Activated CD4-positive, alpha-beta T cell treated with anti-CD3 and anti-CD28 coated beads, Interleukin-2, amount 50 U/mL, for 24 hours (primary cell): ENCODE measurements at places on chromosomes 7 and 10.

DNA sequence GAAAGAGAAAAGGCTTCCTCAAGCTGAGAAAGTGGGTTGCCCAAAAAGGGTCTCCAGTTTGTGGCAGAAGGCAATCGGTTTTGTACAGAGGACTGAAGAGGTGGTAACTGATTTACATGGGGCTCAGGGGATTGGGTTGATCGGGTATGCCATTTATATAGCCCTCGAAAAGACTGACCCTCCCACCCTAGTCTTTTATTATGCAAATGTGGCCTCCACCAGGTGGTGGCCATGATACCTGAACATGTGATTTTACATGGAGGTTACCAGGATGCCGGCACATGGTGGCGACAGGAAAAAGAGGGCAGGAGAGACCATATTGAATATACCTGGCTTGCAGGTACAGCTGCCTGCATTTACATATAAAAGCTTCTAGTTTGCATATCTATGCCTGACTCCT, 36.7 kb downstream of the ATE1 start:
- no peak for DNase-seq

DNA sequence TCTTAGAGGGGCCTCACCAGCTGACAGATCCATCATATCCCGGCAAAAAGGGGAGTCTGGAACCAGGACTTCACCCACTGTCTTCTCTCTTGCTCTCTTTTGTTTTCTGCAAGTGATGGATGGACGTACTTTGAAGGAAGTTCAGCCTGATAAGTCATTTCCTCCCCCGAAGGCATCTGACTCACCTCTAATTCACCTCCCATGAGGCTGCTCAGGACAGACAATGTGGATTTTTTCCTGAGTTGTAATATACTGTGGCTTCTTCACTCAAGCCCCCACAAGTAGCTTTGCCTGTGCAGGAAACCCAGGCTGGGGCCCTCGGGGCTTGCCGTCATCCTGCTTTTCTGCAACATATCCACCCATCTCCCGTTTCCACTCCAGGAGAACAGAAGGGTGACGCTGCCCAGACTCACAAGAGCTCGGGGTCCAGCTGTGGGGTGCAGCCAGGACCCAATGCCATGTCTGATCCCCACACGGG, 70.4 kb downstream of the ASB13 start:
- DNase-seq = no peak

DNA sequence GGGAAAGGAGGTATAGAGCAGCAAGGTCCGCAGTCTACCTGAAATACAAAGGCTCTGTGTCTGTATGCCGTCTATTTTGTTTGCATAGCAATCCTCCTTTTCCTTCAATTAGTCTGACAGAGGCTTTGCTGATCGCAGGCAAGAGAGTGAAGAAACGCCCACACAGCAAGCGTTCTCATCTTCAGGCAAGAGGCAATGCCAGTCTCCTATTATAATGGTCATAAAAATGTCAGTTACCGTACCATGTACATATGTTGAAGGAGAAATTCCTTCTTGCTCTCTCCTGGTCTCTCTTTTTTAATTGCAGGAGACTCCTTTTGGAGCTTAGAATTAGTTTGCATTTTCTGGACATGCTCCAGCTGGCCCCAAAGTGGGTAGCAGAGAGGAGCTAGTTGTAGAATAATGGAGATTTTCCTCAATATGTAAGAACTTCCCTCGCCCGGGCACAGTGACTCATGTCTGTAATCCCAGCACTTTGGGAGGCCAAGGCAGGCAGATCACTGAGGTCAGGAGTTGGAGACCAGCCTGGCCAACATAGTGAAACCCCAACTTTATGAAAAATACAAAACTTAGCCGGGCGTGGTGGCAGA, 139.5 kb downstream of the PFKFB3 start:
- no peak for DNase-seq

DNA sequence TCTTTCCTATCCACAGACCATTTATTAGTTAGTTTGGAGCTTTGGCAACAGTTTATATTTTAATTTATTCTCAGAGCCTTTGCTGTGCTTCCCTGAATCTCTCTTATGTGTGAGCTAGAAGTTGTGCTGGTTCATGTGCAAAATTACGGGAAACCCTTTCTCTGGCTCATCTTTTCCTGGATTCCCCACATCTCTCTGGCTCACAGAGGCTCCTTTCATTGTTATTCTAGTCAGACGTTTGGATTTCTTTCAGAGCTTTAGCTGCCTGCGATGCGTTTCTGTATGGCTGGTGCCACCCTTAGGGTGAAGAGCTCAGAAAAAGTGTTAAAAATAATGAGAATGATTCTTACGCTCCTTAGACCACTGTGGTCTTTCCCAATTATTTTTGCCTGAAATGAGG, 53.3 kb downstream of the TPST1 start:
- DNase-seq = no peak

- DNase-seq = no peak
Measured at GRCh38 chr10:101280511-101280910, 51.2 kb upstream of the LBX1 start.

- no peak for DNase-seq
Measured at GRCh38 chr10:43421201-43421507, 12.2 kb upstream of the HNRNPF start.

DNA sequence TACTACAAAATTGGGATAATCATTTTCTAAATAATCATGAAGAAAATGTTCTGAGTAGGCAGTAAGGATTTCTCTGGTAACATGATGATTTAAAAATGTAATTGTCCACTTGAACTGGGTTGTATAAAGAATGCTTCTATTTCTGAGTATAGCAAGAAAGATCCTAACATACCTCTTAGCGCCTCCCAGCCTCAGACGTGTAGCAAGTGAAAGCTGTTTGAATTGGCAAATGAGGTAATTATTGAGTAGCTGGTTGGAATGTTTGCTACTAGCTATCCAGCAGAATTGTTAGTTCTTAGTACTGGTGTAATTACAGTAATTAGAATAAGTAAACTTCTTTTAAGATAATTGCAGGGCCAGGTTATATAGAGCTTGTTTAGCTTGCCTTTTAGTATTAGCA, 47.9 kb downstream of the SEPTIN7 start:
- no peak for DNase-seq

DNA sequence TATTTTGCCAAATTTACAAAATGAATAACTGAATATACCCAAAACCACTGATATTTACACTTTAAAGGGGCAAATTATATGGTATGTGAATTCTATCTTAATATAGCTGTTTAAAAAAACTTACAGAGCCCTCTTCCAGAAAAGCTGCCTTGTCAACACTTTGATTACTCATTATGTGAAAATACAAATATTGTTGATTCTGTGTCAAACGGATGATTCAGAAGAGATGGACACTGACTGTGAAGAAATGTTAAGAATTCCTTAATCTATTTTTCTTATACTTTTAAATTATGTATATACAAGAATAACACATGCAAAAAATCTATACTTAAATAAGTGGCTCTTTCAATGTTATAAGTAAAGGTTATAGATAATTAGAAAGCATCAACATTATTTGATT, 41.5 kb downstream of the SMURF1 start:
- DNase-seq = no peak
